ENCODE measurements at places on chromosomes 7 and 10. TPM values are rescaled to one million over a fixed set of nuclear protein-coding genes. Genes with fewer than 3 reads are reported as not detected.

CNNM1 gene
- total RNA-seq: 0.14 TPM

PTPRE gene
- total RNA-seq: 9.5 TPM

SEMA3D gene
- total RNA-seq: 6.8 TPM

GPR146 gene
- 3.8 TPM for total RNA-seq

DOCK1 gene
- total RNA-seq: 69.8 TPM

RELN gene
- under 0.01 TPM for total RNA-seq

PARD3 gene
- 38.9 TPM for total RNA-seq

OR2A42 gene
- under 0.01 TPM for total RNA-seq

CPN1 gene
- not detected for total RNA-seq

TAS2R5 gene
- 1.2 TPM for total RNA-seq

SPAM1 gene
- total RNA-seq: not detected

CADPS2 gene
- total RNA-seq: 8.6 TPM

GPER1 gene
- 1.6 TPM for total RNA-seq

IGF2BP3 gene
- 53.6 TPM for total RNA-seq

GPR26 gene
- not detected for total RNA-seq

ARHGAP19 gene
- total RNA-seq: 10.8 TPM

Data from smooth muscle cell of the umbilical artery (primary cell).